ENCODE measurements at places on chromosomes 16 and 17.

- no peak for DNase-seq
Measured at GRCh38 chr17:75404223-75404730, 1.2 kb downstream of the GRB2 start.

DNA sequence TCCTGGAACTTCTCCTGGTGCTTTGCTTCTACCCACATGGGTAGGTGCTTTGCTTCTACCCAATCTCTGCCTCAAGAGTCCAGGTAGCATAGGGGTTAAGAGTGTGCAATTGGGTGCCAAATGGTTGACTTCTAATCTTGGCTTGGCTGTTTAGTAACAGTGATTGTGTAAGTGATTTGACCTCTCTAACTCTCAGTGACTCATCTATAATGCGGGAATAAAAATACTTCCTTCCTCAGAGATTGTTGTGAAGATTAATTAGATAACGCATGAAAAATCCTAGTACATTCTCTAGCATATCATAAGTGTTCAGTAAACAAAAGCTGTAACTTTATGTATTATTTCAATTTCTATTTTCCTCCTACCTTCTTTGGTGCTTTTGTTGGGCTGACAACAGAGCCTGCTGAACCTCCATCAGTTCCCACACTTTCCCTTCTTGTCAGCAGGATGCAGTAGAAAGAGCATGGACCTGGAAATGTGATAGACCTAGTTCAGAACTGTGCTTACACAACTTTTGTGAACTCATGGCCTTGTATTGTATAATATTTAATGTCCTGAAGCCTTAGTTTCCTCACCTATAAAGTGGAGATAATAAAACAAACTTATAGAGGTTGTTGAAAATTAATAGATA is 72.9 kb upstream of the SMIM36 start:
- DNase-seq: no peak

DNA sequence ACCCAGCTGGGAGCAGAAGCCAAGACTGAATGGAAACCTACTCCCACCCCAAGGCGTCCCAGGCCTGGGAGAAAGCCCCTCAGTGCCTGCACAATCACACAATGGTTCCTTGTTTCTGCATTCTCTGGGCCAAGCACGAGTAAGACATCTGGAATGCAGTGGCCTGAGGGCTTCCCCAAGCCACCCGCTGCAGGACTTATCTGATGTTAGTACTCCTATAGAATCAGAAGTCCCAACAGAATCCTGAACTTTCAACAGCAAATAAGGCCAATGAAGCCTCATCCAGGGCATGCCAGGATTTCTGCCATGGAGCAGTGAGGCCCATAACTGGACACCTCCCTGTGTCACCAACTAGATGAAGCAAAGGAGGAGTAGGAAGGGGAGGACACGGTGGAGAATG is 28.6 kb downstream of the MYO18A start:
- no peak for DNase-seq

GRCh38 chr16:82700541-82701235 is 73.9 kb downstream of the CDH13 start:
- no peak for DNase-seq

Data from stimulated activated CD4-positive, alpha-beta T cell treated with anti-CD3 and anti-CD28 coated beads, Interleukin-1b, Interleukin-23, amount 100 ng/mL, for 24 hours (primary cell).